Neural crest cell (in vitro differentiated cells): ENCODE measurements at places on chromosomes 13 and 19.

GRCh38 chr19:54191011-54191810 is at the start of gene TSEN34:
Gene TSEN34, plus strand, starts transcription at chr19:54191308. Its CDS starts 57 bp downstream, at chr19:54191365.
- DNase-seq: peak; percentile 83

DNA sequence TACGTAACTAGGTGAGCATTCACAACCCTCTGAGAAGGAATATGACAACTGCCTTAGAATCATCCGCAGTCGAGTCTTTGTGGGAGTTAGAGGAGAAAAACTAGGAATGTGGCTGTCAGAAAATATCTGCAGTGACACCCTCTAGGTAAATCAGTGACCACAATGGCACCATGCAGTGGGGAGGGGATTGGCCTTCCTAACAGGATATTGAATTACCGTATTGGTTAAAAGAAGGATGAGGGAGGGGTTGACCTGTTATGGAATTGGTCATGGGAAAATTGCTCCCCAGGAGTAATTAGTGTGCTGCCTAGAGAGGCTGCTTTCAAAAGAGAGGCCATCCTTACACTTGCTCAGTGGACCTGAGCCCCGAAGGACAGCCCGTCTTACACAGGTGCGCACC is 205.6 kb upstream of the SOX1 start:
- no peak for DNase-seq

- DNase-seq: no peak
Observed at GRCh38 chr13:51858433-51859247, 3.1 kb upstream of the CCDC70 start.

DNA sequence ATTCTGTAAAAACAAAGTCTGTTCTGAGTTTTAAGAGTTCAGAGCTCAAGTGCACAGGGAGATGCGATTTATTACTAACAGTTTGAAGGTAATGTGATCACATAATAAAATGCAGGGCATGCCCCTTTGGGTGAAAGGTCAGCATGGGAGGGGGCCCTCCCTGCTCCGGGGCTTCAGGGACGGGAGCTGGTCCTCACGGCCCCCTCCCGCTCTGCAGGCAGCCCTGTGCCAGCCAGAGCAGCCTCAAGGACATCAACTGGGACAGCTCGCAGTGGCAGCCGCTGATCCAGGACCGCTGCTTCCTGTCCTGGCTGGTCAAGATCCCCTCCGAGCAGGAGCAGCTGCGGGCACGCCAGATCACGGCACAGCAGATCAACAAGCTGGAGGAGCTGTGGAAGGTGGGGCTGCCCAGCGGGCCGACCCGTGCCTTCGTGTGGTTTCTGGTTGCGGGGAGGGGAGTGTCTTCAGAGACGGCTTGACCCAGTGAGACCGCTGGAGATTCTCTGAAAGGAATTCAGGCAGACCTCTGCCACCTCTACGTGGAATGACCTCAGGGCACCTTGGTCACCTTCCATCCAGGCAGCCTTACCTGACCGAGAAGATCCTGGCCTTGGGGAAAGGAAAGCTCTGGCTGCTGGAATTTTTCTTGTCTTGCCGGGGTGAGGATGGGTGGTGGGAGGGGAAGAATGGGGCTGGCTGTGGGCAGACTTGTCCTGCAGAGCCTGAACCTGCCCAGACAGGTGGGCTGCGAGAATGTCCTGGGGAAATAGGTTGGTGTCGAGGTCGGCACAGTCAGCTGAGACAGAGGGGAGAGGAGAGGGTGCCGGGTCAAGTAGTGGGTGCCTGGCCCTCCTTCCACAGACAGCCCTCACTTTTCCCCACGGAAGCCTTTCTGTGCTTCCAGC is 19.0 kb downstream of the UPF1 start:
- DNase-seq: no peak

DNA sequence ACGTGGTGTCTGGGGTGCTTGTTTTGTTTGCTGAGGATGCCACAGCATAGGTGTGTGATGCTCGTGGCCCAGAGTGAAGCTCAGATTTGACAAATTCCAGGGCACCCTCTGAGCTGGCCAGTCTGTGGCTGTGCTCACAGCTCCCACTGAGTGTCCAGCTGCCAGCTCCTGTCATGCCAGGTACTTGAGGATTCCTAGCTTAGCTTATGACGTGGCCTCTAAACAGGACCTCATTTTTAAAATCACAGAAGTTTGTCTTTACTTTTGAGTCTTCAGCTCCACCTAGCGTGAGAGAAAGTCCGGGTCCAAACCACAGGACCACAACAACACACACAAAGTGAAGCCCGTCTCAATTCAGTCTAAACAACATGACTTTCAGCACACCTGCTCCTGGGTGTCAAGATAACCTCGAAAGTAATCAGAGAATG is 117.3 kb downstream of the RAB20 start:
- no peak for DNase-seq

GRCh38 chr13:31191748-31192147 is 8.0 kb upstream of the B3GLCT start:
- DNase-seq: no peak

DNA sequence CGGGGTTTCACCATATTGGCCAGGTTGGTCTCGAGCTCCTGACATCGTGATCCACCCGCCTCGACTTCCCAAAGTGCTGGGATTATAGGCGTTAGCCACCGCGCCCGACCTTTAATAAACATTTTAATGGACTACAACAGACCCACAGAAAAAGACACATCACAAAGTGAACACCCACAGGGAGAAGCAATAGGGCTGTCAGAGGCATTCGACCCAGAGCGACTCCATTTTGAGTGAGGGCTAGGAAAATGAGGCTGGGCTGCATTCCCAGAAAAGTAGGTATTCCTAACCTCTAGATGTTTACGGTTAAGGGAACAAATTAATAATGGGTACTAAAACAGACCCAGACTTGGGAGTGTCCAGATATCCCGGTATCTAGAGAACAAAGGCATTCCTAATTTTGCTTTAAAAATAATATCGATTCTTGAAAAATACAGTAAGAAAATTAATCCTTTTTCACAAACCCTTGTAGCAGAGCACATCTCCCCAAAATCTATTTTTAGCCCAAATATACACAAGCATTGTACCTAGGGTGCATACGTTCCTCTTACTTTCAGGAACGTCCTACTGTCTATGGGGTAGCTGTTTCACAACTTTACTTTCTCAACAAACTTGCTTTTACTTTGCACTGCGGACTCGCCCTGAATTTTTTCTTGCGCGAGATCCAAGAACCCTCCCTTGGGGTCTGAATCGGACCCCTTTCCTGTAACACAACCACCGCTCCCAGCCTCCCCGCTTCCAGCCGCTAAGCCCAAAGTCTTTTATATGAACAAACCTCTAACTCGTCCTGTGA is 811 bp upstream of the ZNF8 start:
- no peak for DNase-seq

GRCh38 chr19:42445948-42446347 is 3.2 kb upstream of the CXCL17 start:
- no peak for DNase-seq

DNA sequence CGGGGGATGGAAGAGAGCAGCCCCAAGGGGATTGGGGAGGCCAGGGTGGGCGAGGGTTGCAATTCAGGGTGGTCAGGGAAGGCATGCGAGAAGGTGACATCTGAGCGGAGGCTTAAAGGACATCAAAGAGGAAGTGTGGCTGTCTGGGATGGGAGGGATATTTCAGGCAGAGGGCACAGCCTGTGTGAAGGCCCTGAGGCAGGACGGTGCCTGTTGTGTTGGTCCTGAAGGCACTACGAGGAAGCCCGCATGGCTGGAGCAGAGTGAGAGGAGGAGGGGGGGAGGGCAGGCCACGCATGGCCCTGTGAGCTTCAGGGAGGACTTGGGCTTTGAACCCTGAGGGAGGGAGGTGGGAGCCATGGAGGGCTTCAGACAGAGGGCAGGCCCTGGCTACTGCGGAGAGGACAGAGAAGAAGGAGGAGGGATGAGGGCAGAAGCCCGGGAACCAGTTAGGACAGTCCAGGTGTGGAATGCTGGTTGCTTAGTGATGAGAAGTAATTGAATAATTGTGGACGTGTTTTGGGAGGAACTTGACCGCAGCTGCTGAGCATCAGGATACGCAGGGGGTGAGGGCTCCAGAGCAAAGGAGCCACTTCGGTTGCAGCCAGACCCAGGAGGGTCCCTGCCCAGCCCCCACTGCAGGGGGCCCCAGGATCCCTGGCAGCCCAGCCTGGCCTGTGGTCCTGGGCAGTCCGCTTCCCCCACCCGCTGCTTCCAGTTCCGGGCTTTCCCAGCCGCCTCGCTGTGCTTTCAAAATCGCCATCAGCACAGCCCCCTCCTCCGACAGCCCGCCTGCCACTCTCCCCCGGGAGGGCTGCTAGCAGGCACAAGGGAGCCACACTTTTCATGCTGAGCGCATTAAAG is 6.2 kb downstream of the TLE6 start:
- peak; percentile 56 for DNase-seq

GRCh38 chr13:84607261-84608013 is 725.2 kb upstream of the SLITRK1 start:
- no peak for DNase-seq

- DNase-seq: no peak
Observed at GRCh38 chr13:107088061-107088460, 520.1 kb upstream of the ARGLU1 start.

DNA sequence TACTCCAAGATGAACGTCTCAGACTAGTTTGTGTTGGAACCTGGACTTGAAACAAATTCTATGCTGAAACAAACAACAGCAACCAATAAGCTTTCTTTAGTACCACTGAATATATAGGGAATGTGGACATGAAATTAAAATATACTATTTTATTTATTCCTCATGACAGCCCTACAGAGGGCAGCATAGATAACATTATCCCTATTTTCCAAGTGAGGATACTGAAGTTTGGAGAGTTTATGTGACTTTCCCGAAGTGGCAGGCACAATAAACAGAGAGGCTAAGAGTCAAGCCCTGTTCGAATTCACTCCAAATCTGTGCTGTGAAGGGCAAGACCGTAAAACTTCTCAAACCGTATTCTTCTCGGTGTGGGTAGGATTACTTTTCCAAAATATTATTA is 509.9 kb upstream of the GPC6 start:
- no peak for DNase-seq

GRCh38 chr19:39692166-39692565 is 12.1 kb upstream of the LGALS14 start:
- no peak for DNase-seq

DNA sequence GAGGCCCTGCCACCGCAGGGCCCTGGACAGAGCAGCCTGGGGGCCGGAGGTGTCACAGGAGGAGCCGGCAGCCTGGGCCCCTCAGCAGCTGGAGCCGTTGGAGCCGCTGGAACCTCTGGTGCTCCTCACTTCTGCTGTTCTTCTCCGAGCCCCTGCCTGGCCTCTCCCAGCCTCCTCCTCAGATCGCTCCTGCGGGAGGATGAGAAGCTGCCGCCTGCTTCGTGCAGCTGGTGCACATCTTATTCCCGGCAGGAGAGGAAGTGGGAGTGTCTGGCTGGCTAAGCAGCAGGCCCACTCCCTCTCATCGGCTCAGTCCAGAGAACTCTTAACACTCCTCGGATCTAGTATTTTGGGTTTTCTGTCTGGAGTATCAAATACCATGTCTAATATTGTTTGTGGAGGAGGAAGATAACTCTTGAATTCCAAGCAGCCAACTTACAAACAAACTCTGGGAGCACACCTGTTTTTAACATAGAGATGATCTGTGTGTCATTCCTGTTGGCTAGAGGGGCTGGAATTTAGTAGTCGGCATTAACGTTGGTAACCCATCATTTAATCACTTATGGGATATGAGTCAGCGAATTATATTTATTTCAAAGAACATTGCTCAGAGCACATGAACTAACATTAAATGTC is 37.1 kb upstream of the RNF113B start:
- DNase-seq: peak; percentile 9

GRCh38 chr13:109100705-109101304 is 471.4 kb downstream of the MYO16 start:
- no peak for DNase-seq
